Left ventricle myocardium inferior (tissue), 1 donor: ENCODE measurements at places on chromosomes 2 and 18.

GRCh38 chr2:41906338-41906725 is 141.5 kb upstream of the PKDCC start:
- no peak overlapping the region for H3K4me3 ChIP-seq
- H3K27ac ChIP-seq, result no peak overlapping the region

- no peaks in the 10 kb centered on the region for H3K4me1 ChIP-seq
- no peak overlapping the region for H3K27ac ChIP-seq
- no peak for DNase-seq
- H3K4me3 ChIP-seq, result no peak overlapping the region
Observed at GRCh38 chr18:79136742-79137141, 67.5 kb downstream of the ATP9B start.

GRCh38 chr2:184555352-184555751 is 43.0 kb upstream of the ZNF804A start:
- H3K4me1 ChIP-seq, result no peaks in the 10 kb centered on the region
- no peaks in the 10 kb centered on the region for H3K27me3 ChIP-seq
- no peak for DNase-seq
- no peaks in the 10 kb centered on the region for H3K36me3 ChIP-seq
- H3K27ac ChIP-seq, result no peak overlapping the region

- H3K36me3 ChIP-seq, result no peaks in the 10 kb centered on the region
- no peak overlapping the region for H3K27ac ChIP-seq
- H3K4me1 ChIP-seq, result no peaks in the 10 kb centered on the region
- H3K27me3 ChIP-seq, result no peaks in the 10 kb centered on the region
- DNase-seq, result no peak
- no peak overlapping the region for H3K4me3 ChIP-seq
Observed at GRCh38 chr2:34107811-34108210, 508.7 kb upstream of the FAM98A start.

- H3K4me3 ChIP-seq, result no peak overlapping the region
- no peaks in the 10 kb centered on the region for H3K27me3 ChIP-seq
- H3K36me3 ChIP-seq, result no peaks in the 10 kb centered on the region
- H3K4me1 ChIP-seq, result peaks cover 23% of the 10 kb centered on the region
Observed at GRCh38 chr18:49055754-49056172, 105.0 kb upstream of the SMAD7 start.

GRCh38 chr2:62297624-62298010 is 101.7 kb downstream of the B3GNT2 start:
- no peak overlapping the region for H3K4me3 ChIP-seq
- H3K27me3 ChIP-seq, result no peaks in the 10 kb centered on the region
- peaks cover 30% of the 10 kb centered on the region for H3K4me1 ChIP-seq
- no peak for DNase-seq

DNA sequence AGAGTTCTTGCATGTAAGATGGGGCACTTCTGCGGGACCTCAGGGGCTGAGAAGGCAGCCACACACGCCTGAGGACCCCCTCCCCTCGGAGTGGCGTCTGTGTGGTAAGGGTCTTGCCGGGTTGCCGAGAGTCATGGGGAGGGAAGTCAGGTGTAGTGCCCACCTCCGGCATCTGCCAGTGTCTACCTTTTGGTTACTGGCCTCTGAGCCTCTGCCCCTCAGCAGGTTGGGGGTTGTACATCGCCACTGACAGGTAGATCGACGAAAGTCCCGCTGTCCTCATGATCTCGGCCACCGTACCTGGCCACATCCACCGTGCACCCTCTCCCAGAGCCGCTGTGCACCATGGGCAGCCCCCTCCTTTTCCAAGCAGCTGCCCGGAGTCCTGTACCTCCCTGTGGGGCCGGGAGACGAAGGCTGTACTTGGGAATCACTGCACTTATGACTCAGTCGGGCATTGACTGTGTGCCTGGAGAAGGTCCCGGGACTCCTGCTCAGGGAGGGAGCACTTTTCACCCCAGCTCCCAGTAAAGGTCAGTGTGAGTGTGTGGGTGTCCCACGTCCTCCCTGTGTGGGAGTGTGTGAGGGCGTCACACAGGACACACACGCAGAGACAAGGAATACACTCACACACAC is 332.4 kb upstream of the MYT1L start:
- H3K27me3 ChIP-seq, result peaks cover 10% of the 10 kb centered on the region
- H3K27ac ChIP-seq, result no peak overlapping the region
- no peak overlapping the region for H3K4me3 ChIP-seq
- peaks cover 4% of the 10 kb centered on the region for H3K4me1 ChIP-seq

- no peak overlapping the region for H3K27ac ChIP-seq
- peak overlapping the region; percentile 15 for H3K4me3 ChIP-seq
- no peak for DNase-seq
- no peaks in the 10 kb centered on the region for H3K36me3 ChIP-seq
- H3K4me1 ChIP-seq, result no peaks in the 10 kb centered on the region
Observed at GRCh38 chr2:67374481-67374880, 22.7 kb upstream of the ETAA1 start.

GRCh38 chr2:190266314-190266713 is 53.3 kb downstream of the HIBCH start:
- no peak for DNase-seq
- H3K4me3 ChIP-seq, result no peak overlapping the region
- no peak overlapping the region for H3K27ac ChIP-seq
- no peaks in the 10 kb centered on the region for H3K36me3 ChIP-seq

DNA sequence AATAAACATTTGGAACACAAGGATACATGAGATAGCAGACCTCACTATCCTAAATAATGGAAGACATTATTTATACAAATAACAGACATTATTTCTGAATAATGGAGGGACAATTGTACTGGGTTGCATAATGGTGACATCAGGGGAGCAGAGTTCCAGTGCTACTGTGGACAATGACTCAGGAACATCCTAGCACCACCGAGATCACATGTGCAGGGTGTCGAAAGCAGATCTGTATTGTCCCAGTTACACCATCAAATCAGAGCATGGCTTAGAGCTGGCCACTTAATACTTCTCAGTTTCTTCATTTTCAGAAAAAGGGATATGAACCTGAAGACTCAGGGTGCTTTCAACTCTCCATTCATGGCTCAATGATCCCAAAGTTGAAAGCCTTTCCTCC is 249.1 kb upstream of the RBMS1 start:
- no peak for DNase-seq
- no peaks in the 10 kb centered on the region for H3K27me3 ChIP-seq
- H3K4me1 ChIP-seq, result no peaks in the 10 kb centered on the region
- H3K4me3 ChIP-seq, result no peak overlapping the region

- H3K36me3 ChIP-seq, result no peaks in the 10 kb centered on the region
- no peak overlapping the region for H3K27ac ChIP-seq
- no peaks in the 10 kb centered on the region for H3K27me3 ChIP-seq
- no peak overlapping the region for H3K4me3 ChIP-seq
Observed at GRCh38 chr2:202605174-202605573, 29.6 kb upstream of the FAM117B start.

- no peaks in the 10 kb centered on the region for H3K36me3 ChIP-seq
- no peak overlapping the region for H3K4me3 ChIP-seq
- no peak for DNase-seq
- no peaks in the 10 kb centered on the region for H3K27me3 ChIP-seq
- H3K27ac ChIP-seq, result no peak overlapping the region
Observed at GRCh38 chr18:35577045-35577848, 4.3 kb upstream of the GALNT1 start.

DNA sequence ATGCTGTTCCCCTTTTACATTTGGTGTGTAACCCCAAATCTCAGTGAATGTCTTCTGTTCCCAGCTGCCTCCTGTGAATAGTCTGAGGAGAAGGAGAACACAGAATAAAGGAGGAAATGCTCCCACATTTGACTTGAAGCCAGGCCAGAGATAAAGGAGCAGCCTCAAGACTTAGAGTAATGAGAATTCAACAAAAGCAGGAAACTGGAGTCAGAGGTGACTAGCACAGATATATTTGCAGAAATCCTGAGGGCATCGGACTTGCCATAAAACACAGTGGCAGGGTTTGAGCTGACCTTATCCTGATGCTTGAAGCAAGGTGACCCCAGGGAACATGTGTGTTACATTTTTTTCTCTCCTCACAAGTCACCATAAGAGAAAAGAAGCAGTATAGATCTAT is 291.4 kb upstream of the RND3 start:
- H3K4me1 ChIP-seq, result peaks cover 16% of the 10 kb centered on the region
- H3K27me3 ChIP-seq, result no peaks in the 10 kb centered on the region
- no peak overlapping the region for H3K4me3 ChIP-seq
- H3K27ac ChIP-seq, result no peak overlapping the region
- DNase-seq, result no peak

GRCh38 chr2:10151462-10151861 is 28.9 kb downstream of the RRM2 start:
- no peak for DNase-seq
- H3K4me3 ChIP-seq, result no peak overlapping the region
- H3K27me3 ChIP-seq, result no peaks in the 10 kb centered on the region
- no peak overlapping the region for H3K27ac ChIP-seq

DNA sequence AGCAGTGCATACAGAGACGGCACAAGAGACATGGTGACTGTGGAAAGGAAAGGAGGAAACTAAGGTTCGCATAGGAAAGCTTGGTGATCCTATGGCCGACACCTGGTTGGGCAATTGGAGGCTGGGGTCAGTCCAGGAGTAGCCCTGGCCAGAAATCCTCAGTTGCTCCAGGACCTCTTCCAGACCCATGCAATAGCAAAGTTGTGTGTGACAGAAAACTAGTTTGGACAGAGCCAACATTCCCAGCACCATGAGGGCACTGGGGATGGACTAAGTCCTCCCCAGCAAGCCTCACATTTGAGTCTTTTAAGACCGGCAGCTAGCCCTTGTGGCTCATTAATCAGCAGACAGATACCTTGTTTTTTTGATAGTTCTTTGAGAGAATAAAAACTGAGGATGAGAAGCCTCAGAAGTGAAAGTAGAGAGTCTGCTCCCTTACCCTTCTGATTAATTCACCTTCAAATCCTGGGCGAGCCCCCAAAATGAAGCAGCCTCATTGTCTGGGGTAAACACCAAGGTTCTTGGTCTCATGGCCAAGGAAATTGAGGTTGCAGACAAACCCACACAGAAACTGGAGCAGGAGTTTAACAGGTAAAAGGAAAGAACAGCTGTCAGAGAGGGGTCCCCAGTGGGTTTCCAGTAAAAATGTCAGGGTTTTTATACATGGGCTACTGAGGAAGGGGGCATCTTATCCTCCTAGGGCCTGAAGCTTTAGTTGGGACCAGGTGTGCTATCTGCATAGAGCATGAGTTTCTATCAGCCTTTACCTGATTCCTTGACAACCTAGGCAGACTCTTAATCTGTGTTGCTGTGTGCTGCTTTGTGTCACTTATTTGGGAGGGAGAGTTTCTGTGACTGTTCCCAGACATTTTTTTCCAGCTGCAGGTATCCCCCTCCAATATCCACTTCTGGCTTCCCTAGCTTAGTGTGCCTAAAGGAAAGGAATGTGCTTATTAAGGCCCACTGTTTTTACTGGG is 39.1 kb downstream of the STK17B start:
- H3K36me3 ChIP-seq, result peaks cover 28% of the 10 kb centered on the region
- H3K27me3 ChIP-seq, result no peaks in the 10 kb centered on the region
- H3K4me3 ChIP-seq, result no peak overlapping the region
- no peaks in the 10 kb centered on the region for H3K4me1 ChIP-seq

DNA sequence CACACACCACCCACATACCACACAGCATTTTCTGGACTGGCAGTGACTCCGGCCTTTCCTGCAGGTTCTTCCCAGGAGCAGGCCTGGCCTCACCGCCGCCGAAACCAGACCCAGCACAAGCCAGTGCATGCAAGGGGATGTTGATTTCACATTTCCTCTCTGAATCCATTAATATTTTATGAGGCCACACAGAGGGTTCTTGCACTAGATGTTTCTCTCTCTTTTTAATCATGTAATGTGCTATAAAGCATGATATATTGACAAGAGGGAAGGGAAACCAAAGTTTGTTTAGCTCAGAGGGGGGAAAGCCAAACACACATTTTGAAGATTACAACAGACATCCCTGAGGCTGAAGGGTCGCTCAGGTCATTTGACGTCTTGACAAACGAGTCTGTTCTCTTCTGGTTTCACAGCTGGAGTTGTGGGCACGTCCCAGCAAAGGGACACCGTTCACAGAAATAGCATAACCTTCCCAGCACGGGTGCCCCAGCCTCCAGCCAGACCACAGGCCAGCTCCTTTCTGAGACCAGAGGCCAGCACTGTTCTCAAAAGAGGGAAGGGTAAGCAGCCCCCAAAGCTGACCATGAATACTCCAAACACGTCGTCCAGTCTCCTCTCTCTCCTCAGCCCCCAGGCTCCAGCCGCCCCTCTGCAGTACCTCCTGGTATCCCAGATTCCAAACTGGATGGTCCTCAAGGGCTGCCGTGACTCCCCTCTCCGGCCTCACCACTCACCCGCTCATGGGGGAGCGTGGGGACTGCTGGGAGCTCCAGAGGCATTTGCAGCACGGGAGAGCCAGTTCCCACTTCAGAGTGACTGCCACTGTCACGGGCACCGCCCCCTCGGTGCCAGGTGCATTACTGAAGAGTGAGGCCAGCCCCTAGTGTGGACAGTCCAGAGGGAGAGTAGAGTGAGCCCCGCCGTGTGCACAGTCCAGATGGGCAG is 340.3 kb upstream of the SALL3 start:
- no peak overlapping the region for H3K4me3 ChIP-seq
- no peak overlapping the region for H3K27ac ChIP-seq
- H3K36me3 ChIP-seq, result no peaks in the 10 kb centered on the region
- no peaks in the 10 kb centered on the region for H3K4me1 ChIP-seq
- no peak for DNase-seq
- peaks cover 58% of the 10 kb centered on the region for H3K27me3 ChIP-seq

- no peak overlapping the region for H3K4me3 ChIP-seq
- H3K36me3 ChIP-seq, result no peaks in the 10 kb centered on the region
- no peaks in the 10 kb centered on the region for H3K27me3 ChIP-seq
- peaks cover 13% of the 10 kb centered on the region for H3K4me1 ChIP-seq
- DNase-seq, result no peak
- no peak overlapping the region for H3K27ac ChIP-seq
Observed at GRCh38 chr18:49074505-49074904, 123.7 kb upstream of the SMAD7 start.

DNA sequence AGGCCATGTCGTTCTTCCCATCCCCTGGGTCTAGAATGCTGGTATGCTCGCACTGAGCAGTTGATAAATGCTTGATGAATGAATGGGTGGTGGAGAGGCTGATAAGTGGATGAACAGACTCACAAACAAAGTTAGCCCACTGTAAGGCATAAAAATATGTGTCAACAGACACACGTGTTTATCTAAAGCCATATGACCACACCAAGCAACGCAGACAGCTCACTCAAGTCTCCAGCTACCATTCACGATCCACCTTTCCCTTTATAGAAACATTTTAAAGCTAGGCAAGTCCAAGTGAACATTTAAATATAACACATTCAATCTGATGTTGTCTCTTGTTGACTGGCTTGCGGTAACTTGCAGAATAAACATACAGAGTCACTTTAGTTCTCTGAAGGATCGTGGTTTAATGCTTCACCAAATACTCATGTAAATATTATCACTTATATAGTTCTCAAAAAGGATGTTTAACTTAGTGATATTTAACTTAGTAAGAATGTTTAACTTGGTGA is 105.5 kb downstream of the NOL10 start:
- H3K36me3 ChIP-seq, result peaks cover 59% of the 10 kb centered on the region
- H3K4me3 ChIP-seq, result no peak overlapping the region
- peaks cover 26% of the 10 kb centered on the region for H3K4me1 ChIP-seq
- no peak overlapping the region for H3K27ac ChIP-seq
- H3K27me3 ChIP-seq, result no peaks in the 10 kb centered on the region
